ENCODE measurements at places on chromosomes 7 and 10.

DNA sequence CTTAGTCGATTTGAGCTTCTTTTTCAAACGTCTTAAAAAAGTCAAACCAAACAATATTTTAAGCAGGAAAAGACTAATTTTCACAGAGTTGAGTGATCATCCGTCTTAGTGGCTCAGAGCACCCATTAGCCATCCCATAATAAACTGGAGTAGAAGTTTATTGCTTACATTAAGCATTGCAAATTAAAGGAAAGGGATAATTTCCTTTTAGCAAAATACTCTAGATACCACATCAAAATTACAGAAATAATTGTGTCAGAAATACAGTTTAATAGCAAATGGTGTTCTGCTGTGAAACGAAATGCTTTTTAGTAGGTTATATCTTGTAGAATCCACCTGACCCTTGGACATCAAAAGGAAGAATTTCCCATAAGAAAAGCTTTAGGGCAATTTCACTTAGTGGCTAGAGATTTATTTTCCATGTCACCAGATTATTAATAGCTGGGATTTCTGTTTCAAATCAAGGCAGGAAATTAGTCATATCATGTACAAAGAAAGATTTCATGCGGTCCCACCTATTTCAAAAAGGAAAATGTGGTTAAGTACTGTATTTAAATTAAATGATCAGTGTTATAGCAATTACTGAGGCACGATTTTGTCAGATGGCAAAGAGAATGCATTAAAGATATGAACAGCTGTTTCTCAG is 96.2 kb downstream of the NPTX2 start:
- no peak for DNase-seq

- DNase-seq: no peak
Measured at GRCh38 chr7:9028012-9028411, 594.6 kb downstream of the NXPH1 start.

DNA sequence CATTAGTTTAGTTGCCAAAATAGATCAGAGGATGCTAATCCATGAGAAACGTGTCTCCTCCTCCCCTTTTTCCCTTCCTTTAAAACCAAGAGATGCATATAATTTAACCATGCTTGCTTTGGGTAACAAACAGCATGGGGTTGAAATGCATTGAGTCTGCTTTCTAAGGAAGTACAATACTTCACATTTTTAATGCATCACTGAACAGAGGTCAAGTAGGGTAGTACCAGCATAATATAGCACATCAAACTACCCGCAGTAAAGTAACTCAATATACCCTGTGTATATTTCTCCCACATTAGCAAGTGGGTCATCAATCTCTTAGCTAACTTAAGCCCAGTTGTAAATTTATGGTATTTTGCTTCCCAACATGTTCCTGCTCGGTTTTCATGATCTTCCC is 239.3 kb upstream of the SEMA3C start:
- DNase-seq: no peak

DNA sequence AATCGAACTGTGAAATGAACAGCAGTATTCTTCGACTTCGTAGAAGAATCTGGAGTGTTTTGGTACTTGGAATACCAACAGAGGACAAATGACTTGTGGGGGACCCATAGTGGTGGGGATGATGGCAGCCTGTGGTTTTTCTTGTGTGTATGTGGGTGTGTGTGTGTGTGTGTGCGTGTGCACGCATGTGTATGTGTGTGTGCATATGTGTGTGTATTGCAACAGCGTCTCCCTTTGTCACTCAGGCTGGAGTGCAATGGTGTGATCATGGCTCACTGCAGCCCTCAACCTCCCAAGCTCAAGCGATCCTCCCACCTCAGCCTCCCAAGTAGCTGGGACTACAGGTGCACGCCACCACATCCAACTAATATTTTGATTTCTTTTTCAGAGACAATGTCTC is 9.4 kb upstream of the YWHAG start:
- no peak for DNase-seq

GRCh38 chr7:1419688-1420087 is 39.6 kb downstream of the MICALL2 start:
- DNase-seq: no peak

GRCh38 chr10:11810313-11810766 is 12.8 kb upstream of the PROSER2 start:
- DNase-seq: no peak

DNA sequence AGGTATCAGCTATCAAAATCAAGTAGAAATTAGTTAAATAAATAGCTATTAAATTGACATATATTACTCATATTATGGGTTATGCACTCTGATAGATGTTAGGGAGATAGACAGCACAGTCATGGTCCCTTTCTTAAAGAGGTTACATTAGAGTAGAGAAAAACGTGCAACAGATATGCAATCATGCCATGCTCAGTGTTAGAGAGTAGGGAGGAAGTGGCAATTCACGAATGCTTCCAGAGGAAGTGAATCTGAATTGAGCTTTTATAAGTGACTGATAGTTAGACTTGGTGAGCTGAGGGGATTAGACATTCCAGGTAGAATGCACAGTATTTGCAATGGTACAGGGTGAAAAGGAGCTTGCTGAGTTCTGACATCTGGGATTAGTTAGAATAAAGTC is 349.8 kb downstream of the NXPH1 start:
- no peak for DNase-seq

- no peak for DNase-seq
Measured at GRCh38 chr10:127812041-127812440, 75.1 kb downstream of the FOXI2 start.

GRCh38 chr10:11430421-11431215 is 180.8 kb downstream of the USP6NL start:
- no peak for DNase-seq

DNA sequence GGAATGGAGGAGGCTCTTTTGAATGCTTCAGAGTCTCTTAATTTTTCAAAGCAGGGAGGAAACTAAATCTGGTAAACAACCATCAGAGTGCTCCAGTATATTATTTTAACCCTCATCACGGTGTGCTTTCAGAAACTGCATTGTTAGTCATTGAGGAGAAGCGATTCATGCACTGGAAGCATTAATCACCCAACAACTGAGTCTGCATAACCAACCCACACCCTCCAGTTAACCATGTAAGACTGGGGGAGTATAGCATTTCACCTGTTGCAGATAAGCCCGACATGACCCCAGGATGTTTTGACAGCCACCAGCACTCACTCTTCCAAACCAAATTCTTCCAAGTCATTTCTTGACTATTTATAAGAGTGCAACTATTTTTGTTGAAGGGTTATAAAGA is 257.6 kb downstream of the GATA3 start:
- no peak for DNase-seq

DNA sequence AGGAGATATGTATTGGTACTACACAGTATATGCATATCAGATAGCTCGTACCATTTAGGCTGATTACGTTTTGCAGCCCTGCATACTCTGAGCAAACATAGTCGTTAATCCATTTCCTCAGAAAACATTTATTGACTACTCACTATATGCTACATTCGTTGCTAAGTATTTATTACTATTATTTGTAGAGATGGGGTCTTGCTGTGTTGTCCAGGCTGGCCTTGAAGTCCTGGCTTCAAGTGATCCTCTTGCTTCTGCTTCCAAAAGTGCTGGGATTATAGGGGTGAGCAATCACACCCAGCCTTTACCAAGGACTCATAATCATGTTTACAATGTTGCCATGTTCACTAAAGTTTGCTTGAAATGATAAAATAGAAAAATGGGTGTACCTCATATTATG is 174.7 kb downstream of the ARL4A start:
- DNase-seq: no peak

DNA sequence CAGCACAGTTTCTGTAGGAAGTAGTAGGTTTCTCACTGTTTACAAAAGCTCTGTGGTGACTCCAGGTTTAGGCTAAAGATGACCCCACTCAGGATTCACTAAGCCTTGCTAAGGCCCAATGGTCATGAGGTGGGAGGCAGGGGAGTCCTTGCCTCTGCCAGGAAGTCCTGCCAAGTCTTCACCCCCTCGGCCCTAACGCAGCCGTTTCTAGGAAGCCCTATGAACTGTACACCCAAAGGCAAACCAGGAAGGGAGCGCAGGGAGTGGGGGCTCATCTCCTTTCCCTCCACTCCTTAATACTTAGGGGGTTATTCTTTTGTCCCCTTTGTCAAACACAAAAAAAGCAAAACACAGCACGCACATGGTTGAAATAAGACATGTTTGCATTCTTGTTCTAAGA is 64.6 kb downstream of the CTBP2 start:
- DNase-seq: no peak

DNA sequence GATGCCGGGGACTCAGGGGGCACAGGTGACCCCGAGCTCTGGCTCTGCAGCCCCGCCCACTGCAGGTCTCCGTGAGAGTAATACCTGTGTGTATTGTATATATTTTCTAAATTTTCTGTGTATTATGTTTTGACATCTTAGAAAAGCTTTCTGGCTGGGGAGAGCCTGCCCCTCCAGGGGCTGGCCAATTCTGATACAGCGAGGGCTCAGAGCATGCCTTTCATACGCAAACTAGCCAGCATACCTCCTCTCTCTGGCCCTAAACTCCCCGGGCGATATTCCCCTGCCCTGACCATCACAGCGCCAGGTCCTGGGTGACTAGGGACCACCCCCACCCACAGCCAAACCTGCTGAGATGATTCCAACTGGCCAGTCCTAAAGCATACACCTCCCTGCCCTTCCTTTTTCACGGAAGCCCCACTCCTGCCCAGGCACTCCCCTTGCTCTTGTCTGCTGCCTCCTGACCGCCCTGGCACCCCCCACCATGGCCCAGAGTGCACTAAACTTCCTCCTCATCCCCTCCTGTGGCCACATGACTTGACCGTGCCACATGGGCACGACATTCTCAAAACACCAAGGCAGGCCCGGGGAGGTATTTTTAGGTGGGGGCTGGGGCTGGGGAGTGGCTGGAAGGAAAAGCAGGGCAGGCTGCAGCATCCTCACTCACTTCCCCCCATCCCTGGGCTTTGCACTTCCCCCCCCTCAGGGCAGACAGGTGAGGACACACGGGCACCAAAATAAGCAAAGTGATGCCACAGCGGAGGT is 61.5 kb downstream of the INSIG1 start:
- DNase-seq: no peak

GRCh38 chr10:9848981-9849380 is 1168.7 kb upstream of the CELF2 start:
- DNase-seq: no peak

DNA sequence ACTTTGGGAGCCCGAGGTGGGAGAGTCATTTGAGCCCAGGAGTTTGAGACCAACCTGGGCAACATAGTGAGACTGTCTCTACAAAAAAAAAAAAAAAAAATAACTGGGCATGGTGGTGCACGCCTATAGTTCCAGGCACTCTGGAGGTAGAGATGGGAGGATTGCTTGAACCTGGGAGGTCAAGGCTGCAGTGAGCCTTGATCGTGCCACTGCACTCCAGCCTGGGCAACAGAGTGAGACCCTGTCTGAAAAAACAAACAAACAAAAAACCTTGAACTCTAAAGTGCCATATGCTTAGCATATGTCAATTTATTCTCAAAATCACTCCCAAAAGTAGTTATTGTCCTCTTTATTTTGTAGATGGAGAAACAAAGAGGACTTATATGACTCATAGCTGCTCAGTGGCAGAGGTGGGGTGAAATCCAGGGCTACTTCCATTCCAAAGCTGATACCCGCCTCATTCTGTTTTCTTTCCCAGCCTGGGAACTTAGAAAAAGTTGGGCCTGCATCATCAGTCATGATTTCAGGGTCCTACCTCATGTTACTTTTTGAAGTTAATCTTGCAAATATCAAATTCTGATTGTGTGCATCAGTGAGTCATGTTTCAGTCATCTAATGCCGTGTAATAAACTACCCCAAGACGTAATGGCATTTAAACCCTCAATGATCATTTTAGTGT is 13.3 kb downstream of the DHTKD1 start:
- DNase-seq: no peak

GRCh38 chr7:15594461-15594860 is 32.6 kb upstream of the AGMO start:
- no peak for DNase-seq

- no peak for DNase-seq
Measured at GRCh38 chr10:117454502-117454901, 79.3 kb upstream of the PDZD8 start.

GRCh38 chr7:116259156-116259870 is 49.0 kb downstream of the TES start:
- DNase-seq: no peak

DNA sequence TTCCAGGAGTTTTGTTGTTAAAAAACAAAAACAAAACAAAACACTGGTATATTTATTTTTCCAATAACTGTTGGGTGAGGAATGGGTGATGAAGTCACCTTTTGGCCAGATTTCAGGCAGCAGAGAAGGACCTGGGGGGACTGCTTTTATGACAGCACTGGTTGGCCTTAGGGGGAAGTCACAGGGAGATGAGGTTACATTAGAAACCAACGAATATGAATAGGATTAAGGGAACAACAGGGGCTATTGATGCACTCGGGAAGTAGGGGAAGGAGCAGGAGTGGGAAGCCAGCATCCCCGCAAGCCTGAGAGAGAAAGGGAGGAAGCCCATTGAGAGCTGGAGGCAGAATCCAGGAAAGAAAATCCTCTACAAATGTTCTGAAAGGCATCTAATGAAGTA is 958.4 kb downstream of the TYW1 start:
- no peak for DNase-seq

GRCh38 chr10:57897611-57898010 is 370.1 kb downstream of the IPMK start:
- no peak for DNase-seq

GRCh38 chr7:55593515-55594318 is 21.4 kb upstream of the VOPP1 start:
- peak; percentile 30 for DNase-seq

- no peak for DNase-seq
Measured at GRCh38 chr10:91590142-91590903, 42.5 kb downstream of the PPP1R3C start.

DNA sequence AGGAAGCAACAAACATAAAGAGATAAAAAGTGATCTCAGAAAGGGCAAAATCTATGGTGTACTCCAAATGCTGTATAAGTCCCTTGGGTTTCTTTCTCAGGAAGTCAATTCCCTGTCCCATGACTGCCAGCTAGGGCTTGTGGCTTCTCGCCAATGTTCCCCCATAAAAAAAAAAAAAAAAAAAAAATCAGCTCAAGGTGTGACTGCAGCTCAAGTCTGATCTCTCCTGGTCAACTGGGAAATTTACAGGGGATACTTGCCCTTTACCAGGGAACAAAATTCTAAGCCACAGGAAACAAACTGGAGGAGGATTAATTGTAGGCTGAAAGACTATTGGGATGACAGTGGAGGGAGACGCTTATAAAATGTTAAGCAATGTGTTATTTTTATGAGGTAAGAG is 76.0 kb downstream of the PCGF5 start:
- DNase-seq: no peak

- DNase-seq: no peak
Measured at GRCh38 chr7:18459484-18460245, 35.9 kb upstream of the HDAC9 start.

- no peak for DNase-seq
Measured at GRCh38 chr7:1197997-1198625, 34.6 kb upstream of the UNCX start.

All from activated CD8-positive, alpha-beta memory T cell treated with anti-CD3 and anti-CD28 coated beads for 4 hours (primary cell).